ENCODE measurements at places on chromosomes 4 and X.

- no peak for DNase-seq
Observed at GRCh38 chr4:78585633-78586032, 34.1 kb downstream of the ANXA3 start.

DNA sequence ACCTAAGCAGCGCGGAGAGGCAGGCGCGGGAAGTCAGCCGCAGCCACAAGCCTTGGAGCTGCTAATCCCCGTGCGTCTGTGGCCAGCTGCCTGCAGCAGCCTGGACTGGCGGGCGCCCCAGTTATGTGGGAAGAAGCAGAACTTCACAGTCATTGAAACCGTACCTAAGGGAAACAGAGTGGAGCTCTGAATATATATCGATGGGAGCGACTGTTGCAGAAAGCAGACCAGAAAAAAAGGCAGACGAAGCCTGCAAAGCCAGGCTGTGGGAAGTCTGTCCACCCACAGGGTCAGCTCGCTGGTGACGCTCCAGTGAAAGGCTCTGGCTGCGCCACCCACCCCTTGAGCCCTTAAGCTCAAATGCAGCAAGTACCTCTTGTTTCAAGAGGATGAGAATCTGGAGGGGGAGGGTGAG lies 24.7 kb downstream of the KCNE5 start:
- DNase-seq = no peak

GRCh38 chrX:108171671-108172070 lies 80.1 kb downstream of the ATG4A start:
- DNase-seq = no peak

GRCh38 chr4:11471046-11471441 lies 42.4 kb upstream of the HS3ST1 start:
- no peak for DNase-seq

DNA sequence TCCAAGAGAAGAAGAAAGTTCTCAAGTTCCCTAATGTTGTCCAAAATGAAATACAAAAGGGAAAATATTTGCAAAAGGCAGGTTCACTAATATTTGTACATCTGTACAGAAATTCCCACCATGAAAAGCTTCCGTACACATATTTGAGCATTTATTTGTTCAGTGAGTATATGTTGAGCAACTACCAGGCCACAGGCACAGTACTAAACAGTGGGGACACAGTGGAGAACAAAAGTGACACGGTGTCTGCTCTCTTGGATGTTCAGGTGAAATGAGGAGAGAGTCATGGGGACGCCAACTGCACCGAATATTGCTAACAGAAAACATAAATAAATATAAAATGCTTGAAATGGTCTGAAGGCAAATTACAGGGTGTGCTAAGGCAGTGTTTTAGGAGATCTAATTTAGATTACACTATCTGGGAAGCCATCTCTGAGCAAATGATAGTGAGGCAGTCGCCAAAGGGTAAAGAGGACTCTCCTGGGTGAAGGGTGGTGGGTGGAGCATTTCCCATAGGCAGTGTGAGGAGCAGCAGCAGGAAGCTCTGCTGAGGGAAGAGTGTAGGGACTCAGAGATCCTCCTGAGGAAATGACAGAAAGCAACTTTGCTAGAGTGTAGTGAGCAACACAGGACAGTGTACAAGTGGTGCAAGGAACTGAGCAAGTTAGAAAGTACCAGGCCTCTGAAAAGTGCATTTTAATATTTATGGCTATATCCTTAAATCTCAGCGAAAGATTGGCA lies 375.2 kb downstream of the GALNTL6 start:
- no peak for DNase-seq

DNA sequence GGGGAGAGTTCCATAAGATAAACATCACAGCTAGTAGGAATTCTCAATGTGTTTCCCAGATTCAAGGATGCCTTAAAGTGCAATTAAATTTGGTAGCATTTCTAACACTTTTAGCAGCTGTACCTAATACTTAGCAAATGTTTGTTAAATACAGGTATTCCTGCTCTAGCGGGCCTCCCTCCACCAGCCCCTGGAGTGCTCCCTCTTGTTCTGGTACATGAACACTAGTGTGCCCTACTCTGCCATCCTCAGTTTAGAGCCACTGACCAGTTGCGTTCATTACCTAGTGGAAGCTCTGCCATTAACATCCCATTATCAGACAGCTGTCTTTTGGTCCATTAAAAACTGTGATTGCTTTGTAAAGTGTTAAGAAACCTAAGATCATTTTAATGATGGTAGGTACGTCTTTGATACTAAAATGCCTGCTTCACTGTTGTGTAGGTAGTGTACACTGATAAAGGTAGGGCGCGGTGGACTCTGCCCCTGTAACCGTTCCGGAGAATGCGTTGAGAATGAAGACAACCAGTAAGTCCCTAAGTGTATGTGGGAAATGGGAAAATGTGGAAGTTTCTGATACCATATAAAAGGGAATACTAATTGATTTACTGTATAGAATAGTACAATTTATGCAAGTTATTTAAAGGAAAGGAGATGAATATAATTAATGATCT lies 21.7 kb downstream of the KIAA0232 start:
- no peak for DNase-seq

GRCh38 chr4:95268819-95269565 lies 279.8 kb downstream of the UNC5C start:
- DNase-seq = no peak

GRCh38 chrX:148905400-148905799 lies 405.0 kb downstream of the AFF2 start:
- no peak for DNase-seq

- DNase-seq = no peak
Observed at GRCh38 chr4:56640621-56641493, 40.2 kb downstream of the HOPX start.

GRCh38 chr4:120317713-120318112 lies 251.1 kb upstream of the MAD2L1 start:
- DNase-seq = no peak

- DNase-seq = no peak
Observed at GRCh38 chr4:1763070-1763549, 30.0 kb upstream of the FGFR3 start.

- DNase-seq = no peak
Observed at GRCh38 chr4:152633118-152633517, 46.7 kb downstream of the TMEM154 start.

DNA sequence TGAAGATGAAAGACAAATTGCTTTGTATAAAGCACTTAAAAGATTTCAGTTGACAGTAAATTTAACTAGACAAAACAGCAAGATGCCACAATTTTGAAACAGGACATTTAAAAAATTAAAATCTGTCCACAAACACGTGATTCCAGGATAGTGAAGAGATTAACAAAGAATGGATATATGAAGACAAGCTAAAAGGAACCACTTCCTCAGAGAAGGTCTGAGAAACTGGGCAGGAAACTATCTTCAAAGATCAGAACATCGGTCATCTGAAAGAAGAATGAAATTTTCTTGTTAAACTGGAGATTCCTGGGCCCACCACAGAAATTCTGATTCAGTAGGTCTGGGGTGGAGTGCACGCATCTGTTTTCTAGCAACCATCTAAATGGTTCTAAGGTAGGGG lies 1.4 kb downstream of the RWDD4 start:
- no peak for DNase-seq

- DNase-seq = no peak
Observed at GRCh38 chrX:109577055-109577454, 40.4 kb downstream of the NXT2 start.

DNA sequence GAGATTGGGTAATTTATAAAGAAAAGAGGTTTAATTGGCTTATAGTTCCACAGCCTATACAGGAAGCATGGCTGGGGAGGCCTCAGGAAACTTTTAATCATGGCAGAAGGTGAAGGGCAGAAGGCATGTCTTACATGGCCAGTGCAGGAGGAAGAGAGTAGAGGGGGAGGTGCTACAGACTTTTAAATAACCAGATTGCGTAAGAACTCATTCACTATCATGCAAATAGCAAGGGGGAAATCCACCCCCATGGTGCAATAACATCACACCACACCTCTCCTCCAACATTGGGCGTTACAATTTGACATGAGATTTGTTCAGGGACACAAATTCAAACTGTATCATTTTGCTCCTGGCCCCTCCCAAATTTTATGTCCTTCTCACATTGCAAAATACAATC lies 353.8 kb upstream of the PABPC5 start:
- no peak for DNase-seq

DNA sequence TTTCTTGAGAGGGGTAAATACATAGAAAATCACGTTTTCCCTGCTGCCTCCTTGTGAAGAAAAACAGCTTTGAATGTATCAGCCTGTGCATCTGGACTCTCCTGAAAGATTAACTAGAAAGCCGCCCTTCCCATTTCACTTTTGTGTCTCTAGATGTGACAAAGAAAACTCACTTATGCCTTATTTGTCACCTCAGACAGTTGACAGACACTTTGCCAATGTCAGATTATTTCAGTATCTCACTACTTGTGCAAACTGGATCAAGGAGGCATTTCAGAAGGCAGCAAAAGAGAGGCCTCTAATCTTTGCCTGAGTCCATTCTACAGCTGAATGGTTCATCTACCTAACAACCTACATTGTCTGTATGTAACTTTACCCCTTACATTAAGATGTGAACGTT lies 754.9 kb downstream of the RPA4 start:
- no peak for DNase-seq

DNA sequence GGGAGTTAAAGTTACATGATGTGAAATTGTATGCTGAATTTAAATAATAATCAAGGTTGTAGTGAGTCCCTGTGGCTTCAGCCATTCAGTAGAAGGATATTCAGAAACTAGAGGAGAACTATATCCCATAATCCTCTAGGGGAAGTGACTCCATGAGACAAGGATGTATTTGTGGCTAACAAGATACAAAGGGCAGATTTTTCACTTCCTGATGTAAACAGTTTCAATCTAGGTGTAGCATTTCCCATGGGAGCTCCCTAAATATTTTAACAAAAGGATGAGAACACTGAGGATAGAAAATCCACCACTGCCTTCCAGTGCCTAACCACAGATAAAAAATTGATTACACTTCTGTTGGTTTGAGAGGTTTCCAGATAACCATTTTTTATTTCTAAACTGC lies 435.4 kb upstream of the TENM3 start:
- no peak for DNase-seq

GRCh38 chrX:6311540-6311939 lies 82.9 kb upstream of the NLGN4X start:
- no peak for DNase-seq

- no peak for DNase-seq
Observed at GRCh38 chr4:24625091-24625490, 40.7 kb upstream of the DHX15 start.

DNA sequence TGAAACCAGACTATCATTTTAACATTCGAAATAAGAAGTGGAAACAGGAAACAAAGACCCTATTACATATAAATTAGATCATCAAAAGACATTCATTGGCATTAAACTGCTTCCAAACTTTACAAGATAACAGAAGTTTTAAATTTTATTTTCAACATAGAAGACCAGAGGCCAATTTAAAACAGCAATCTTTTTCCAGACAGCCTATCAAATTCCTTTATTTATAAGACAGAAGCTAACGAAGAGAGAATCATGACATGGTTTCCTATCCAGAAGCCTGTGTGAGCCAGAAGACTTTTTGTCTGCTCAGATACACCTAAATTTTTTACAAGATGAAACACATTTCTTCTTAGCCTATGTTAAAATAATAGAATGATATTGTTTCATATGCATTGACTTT lies 291.9 kb downstream of the PPP3CA start:
- no peak for DNase-seq

- no peak for DNase-seq
Observed at GRCh38 chr4:153465615-153466080, 512 bp upstream of the TMEM131L start.

DNA sequence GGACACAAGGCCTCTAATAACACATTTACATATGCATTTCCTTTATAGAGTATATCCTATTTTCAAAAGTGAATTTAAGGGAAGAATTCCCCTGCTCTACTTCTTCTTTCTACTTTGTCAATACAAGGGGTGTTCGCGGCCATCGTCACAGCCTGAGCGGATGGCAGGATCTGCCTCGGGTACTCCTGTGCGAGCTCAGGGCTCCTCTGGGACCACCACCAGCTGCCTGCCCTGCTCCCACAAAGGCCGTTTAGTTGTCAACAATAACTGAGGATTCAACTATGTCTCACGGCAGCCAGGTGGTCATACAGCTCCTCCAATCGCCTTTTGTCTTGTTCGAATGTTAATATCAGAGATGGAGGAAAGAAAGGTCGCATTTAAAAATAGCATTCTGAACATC lies 228.2 kb upstream of the TENM3 start:
- no peak for DNase-seq

DNA sequence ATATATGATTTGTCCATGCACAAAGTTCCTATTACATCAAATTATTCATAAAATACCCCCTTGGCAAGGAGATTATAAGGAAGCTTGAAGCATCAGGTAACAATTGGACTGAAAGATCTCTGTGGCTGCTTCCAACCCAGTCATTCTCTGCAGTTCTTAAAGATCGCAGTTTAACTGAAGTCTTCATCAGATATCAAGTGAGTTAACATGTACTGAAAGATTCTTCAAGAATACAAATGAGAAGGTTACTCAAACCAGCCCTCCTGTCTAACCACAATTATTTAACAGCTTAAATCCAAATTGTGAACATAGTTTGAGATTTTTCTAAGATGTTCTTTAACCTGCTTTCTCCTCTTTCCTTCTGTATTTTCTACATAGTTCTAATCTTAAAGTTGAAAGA lies 56.1 kb downstream of the SLC10A7 start:
- no peak for DNase-seq

GRCh38 chr4:73844806-73845205 lies 8.3 kb upstream of the PF4V1 start:
- no peak for DNase-seq

GRCh38 chr4:139619644-139620043 lies 46.0 kb upstream of the MGST2 start:
- no peak for DNase-seq

- no peak for DNase-seq
Observed at GRCh38 chr4:113404841-113405240, 355.4 kb downstream of the ANK2 start.

DNA sequence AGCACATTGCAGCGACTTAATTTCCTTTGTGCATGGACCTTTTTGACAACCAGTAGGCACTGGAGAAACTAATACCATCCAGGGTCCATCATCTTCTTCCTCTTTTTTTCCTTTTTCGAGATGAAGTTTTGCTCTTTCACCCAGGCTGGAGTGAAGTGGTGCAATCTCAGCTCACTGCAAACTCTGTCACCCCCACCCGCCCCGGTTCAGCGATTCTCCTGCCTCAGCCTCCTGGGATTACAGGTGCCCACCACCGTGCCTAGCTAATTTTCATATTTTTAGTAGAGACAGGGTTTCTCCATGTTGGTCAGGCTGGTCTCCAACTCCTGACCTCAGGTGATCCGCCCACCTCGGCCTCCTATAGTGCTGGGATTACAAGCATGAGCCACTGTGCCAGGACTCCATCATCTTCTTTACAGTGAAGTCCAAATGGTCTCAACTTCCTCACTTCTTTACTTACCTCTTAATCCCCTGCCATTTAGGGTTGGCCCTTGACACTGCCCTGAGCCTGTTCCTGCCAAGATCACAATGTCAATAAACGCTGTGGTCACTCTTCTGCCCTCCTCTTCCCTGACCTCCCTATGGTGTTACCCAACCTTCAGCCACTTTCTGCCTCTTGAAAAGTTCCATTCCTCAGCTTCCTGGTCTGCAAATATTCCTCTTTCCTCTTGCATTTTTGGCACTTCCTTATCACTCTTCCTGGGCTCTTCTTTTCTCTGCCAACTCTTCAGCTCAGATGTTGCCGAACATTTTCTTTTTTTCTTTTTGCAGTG lies 119.8 kb upstream of the SLC34A2 start:
- no peak for DNase-seq
